B cell (primary cell): ENCODE measurements at places on chromosomes 16 and 17.

DNA sequence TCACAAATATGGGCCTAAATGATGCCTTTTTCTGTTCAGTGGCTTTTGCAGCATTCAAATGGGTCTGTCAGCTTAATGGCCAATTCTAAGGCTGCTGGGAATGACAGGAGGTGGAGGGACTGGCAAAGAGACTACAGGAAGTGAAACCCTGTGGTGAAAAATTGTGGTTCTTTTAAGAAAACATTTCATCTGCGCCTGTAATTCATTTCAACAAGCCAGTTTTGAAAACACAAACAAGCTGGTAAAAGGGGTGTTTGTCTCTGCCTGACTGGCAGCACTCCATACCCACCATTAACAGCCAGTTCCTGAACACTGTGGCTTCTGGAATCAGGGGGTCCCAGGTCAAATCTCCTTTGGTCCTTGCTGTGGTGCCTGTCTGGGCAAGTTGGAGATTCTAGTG lies 3.6 kb upstream of the KDM8 start:
- DNase-seq: peak; percentile 81

DNA sequence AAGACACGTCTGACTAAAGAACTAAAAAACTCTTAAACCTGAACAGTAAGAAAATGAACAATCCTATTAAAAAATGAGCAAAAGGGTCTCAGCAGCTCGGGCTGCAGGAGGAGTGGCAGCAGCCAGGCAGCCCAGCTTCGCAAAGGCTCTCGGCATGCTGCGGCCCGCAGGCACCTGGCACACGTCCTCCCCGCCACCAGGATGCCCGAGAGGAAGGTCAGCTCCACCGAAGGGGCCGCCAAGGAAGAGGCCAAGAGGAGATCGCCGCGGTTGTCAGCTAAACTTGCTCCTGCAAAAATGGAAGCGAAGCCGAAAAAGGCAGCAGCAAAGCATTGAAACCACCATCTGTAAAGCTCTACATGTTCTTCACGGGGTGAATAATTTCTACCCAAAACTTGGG lies 173.5 kb downstream of the BCAS3 start:
- DNase-seq: no peak

GRCh38 chr17:58822148-58823050 lies 66.7 kb downstream of the PPM1E start:
- DNase-seq: no peak

DNA sequence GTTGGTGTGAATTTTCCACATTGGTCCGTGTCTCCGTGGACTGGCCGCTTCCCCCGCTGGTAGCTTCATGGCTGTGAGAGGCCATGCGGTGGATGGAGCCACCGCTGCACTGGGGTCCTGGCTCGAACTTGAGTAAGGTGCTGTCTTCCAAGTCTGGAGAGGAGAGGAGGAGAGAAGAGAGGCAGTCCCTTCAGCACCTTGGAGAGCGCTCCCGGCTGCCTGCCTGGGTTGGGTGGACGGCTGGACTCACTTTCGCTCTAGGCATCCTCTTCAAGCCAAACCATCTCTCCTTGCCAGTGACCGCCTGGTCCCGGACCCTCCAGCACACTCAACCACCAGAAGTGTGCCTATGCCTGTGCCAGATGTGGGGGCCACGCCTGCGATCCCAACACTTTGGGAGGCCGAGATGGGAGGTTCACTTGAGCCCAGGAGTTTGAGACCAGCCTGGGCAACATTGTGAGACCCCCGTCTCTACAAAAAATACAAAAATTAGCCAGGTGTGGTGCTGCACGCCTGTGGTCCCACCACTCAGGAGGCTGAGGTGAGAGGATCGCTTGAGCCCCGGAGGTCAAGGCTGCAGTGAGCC lies 6.2 kb downstream of the JPH3 start:
- peak; percentile 38 for DNase-seq

DNA sequence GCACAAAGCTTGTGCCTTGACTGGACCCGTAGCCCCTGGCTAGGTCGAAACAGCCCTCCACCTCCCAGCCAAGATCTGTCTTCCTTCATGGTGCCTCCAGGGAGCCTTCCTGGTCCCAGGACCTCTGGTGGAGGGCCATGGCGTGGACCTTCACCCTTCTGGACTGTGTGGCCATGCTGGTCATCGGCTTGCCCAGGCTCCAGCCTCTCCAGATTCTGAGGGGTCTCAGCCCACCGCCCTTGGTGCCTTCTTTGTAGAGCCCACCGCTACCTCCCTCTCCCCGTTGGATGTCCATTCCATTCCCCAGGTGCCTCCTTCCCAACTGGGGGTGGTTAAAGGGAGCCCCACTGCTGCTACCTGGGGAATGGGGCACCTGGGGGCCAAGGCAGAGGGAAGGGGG lies 3.5 kb downstream of the CTRL start:
- no peak for DNase-seq

DNA sequence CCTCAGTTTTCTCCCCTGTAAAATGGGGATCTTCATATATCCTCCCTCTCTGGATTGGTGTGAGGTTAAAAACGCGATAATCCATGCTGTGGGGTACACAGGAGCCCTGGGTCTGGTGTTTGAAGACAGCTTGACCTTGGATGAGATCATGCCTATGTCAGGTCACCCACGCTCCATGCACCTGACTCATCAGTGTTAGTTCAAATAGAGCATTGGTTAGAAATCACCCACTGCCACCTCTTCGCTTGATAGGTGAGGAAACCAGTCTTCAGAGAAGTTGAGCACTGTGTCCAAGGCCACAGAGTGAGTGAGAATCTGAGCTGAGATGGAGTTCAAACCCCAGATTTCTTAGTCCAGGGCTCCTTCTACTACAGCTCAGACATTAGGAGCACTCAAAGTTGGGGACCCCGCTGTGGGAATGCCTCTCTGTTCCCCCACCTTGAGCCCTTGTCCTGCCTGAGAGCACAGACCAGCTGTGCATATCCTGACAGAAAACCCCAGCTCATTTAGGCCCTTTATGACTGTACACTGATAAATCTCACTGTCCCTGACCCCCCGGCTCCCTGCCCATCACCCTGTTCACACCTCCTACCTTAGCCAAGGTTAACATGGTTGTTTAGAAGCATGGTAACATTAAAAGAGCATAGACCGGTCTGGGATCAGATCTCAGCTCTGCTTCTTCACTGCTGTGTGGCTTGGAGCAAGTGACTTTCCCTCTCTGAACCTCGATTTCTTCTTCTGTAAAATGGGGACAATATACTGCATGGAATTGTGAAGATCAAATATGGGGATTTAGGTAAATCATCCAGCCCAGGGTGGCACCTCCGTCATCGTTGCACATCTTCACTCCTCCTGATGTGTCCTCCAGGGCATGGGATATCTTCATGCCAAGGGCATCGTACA lies 22.4 kb upstream of the LGALS9 start:
- DNase-seq: no peak

DNA sequence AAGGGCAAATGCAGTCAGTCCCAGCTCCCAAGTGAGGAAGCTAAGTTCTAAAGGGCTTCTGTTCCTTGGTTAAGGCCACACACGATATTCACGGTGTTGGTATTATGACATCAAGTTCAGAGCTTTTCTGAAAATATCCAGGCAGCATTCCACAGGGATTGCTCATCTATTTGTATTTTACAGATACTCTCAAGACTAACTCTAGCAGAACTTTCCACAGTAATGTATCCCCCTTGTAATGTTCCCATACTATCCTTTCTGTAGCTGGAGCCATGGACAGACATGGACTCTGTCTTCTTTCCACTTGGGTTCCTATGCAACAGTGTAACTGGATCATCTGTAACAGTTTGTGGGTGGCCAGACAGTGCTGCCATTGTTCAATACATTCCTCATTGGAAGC lies 13.5 kb downstream of the SDR42E1 start:
- DNase-seq: no peak

GRCh38 chr17:1053661-1054360 lies 56.9 kb downstream of the TIMM22 start:
- DNase-seq: no peak

DNA sequence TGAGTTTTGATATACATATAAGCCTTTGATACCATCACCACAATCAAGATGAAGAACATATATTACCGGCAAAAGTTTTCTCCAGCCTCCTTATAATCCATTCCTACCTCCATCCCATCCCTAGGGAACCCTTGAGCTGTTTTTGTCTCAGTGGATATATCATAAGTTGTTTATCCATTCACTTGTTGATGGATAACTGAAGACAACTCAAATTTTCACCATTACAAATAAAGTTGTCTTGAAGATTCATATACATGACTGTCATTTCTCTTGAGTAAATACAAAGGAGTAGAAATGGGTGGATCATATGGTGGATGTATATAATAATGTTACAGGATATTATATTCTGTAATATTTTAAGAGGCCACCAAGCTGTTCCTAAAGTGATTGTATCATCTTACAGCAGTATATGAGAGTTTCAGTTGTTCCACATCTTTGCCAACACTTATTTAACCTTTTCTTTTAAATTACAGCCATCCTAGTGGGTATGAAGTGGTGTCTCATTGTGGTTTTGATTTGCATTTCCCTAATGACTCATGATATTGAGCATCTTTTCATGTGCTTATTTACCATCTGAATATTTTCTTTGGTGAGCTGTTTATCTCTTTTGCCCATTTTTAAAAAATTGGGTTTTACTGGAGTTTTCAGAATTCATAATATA lies 17.4 kb downstream of the NF1 start:
- no peak for DNase-seq

- DNase-seq: no peak
These were observed 215.4 kb downstream of the CHD9NB start for GRCh38 chr16:52837251-52837650.

DNA sequence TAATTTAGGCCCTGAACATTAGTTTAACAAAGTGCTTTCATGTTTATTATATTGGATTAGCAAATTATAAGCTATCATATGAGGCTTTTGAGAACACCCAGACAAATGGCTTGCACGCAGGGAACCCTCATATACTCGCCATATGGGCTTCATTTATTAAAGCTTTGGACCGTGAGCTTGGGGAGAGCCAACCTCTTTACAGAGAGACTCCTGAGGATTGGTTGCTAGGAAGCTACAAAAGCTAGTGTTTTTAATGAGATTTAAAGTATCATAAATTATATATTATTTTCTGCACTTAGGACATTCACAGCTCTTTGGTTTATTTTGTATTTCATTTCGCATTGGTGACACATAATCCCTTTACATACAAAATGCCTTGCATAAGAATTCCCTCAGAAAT lies 193.8 kb upstream of the TOX3 start:
- no peak for DNase-seq

DNA sequence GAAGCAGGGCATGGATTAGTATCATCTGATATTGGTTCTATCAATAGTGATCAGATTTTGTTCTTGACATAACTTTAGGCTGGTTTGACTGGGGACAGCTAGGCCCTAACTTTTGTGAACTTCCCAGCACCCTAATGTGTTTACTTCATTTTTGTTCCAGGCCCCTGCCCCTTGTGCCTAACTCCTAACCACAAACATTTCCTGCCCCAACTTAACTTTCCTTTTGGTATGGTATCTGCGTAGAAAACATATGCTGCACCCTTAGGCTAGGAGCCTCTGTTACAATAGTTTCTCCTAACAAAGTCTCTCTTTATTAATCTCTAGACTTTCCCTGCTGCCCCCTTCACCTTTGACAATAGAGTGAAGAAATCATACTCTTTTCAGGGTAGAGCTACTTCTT lies 2.5 kb downstream of the ADPRM start:
- peak; percentile 38 for DNase-seq

- peak; percentile 59 for DNase-seq
These were observed at the start of gene NEUROD2 for GRCh38 chr17:39607851-39608130. Gene NEUROD2 (minus strand): TSS chr17:39607920. CDS start chr17:39606599, 1,321 bp downstream.

DNA sequence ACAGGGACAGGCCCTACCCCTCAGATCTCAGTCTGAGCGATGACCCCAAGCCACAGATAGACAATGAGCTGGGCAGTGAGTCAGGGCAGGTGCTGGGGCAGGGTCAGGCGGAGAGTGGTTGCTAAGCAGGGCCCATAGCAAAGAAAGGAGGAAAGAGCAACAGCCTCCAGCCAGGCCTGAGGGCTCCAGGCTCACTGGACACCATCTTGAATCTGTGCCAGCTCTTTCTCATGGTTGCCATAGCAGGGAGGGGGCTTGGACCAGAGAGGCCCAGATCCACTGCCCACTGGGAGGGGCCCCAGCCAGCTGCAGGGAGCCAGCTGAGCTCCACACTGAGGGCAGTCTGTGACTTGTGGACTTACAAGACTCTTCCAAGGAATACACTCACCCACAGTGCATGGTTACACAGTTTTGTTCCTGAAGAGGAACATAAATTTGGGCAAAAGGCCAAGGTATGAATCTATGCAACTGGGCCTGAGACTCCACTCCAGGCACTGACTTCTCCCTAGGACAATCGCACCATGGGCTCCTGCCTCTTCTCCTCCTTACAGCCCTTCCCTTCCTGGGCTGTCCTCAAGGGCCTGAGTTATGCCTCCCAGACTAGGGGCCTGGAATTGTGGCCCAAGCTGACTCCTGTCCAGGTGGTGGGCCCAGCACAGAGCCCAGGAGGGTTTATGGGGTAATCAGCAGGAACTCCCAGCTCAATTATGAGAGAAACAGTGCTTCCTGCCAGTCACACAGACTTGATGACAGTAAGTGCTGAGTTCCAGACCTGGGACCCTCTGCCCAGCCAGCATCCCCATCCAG lies 59.9 kb downstream of the BEAN1 start:
- DNase-seq: no peak

- no peak for DNase-seq
These were observed 5.7 kb upstream of the SPHK1 start for GRCh38 chr17:76378548-76379274.

- no peak for DNase-seq
These were observed 74.6 kb downstream of the MYO1D start for GRCh38 chr17:32802306-32802705.

- no peak for DNase-seq
These were observed 37.9 kb downstream of the ATP2C2 start for GRCh38 chr16:84406006-84406963.

- no peak for DNase-seq
These were observed 148.9 kb downstream of the SPACA3 start for GRCh38 chr17:33140413-33141099.

- DNase-seq: no peak
These were observed 24.0 kb upstream of the ALDH3A1 start for GRCh38 chr17:19771971-19772630.

GRCh38 chr17:40399185-40399584 lies 18.5 kb downstream of the TOP2A start:
- peak; percentile 74 for DNase-seq

- DNase-seq: no peak
These were observed 30.9 kb downstream of the PGS1 start for GRCh38 chr17:78409191-78409928.

DNA sequence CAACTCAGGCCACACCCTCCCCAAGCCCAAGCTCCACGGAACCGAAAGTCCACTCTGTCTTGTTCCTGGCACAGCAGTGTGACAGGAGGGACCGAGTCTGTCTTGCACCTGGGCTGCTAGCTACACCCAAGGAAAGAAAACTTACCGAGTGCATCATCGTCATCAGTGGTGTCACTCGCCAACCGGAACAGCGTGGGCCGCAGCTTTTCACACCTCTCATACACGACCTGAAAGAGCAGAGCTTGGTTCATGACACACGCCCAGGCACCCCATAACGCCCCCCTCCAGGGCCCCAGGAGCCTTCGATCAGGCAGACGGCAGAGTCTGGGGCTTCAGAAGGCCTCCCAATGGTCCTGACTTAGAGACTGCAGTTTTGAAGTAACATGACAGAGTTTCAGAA lies 27.5 kb downstream of the GGA2 start:
- DNase-seq: peak; percentile 35
